ENCODE measurements at places on chromosomes 5 and 9.

DNA sequence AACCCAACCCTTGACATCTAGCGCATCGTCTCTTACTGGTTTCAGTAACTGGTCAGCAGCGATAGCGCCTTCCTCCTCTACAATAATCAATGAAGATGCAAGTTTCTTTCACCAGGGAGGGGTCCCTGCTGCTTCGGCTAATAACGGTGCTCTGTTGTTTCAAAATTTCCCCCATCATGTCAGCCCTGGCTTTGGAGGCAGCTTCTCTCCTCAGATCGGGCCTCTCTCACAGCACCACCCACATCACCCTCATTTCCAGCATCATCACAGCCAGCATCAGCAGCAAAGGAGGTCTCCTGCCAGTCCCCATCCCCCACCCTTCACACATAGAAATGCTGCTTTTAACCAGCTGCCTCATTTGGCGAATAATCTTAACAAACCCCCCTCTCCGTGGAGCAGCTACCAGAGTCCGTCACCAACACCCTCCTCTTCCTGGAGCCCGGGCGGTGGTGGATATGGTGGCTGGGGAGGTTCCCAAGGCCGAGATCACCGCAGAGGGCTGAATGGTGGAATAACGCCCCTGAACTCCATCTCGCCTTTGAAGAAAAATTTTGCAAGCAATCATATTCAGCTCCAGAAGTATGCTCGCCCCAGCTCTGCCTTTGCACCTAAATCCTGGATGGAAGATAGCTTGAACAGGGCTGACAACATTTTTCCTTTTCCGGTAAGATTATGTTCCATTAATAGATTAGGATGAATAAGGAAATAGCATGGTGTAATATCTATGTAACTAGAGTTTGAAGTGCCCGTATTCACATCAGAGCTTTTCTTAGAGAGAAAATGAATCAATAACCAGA lies 2.2 kb downstream of the CPEB4 start:
- DNase-seq: peak; percentile 39

DNA sequence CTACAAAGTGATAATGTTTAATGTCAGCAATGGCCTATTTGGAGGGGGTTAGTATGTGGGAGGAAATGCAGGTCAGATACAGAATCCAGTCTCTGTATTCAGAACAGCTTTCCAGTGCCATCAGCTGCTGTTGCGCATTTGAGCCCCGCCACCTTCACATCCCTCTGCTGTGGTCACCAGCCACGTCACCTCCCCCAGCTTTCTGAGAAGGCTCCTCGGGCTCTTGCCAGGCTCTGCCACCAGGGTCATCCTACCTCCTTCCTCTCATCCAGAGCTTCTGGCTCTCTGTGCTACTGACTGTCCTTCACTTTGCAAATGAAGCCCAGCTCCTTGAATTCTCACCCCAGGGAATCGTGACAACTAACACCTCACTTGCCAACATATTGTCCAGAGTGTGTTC lies 138.8 kb downstream of the PIK3R1 start:
- no peak for DNase-seq

- no peak for DNase-seq
Measured at GRCh38 chr5:157046041-157046440, 12.9 kb downstream of the HAVCR1 start.

GRCh38 chr5:138502121-138502520 lies 36.8 kb downstream of the EGR1 start:
- no peak for DNase-seq

GRCh38 chr5:133688391-133688790 lies 76.0 kb upstream of the FSTL4 start:
- DNase-seq: no peak

DNA sequence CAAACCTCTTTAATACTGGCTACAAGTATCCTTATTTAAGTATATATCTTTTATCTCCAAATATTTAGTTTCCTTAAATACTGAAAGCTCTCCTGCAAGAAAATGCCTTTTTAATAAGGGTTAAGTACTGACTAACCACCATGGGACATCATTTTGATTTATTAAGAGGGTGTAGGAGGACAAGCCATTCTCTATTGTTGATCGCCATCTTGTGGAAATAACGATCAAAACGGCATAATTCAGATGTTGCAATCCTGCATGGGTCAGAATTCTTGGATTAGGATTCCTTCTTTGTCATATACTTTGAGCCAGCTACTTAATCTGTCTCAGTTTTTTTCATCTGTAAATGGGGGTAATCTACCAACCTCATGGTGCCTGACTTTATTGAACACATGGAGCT lies 28.7 kb upstream of the C5orf46 start:
- peak; percentile 66 for DNase-seq

GRCh38 chr9:120187758-120188157 lies 392.2 kb downstream of the CDK5RAP2 start:
- DNase-seq: no peak

DNA sequence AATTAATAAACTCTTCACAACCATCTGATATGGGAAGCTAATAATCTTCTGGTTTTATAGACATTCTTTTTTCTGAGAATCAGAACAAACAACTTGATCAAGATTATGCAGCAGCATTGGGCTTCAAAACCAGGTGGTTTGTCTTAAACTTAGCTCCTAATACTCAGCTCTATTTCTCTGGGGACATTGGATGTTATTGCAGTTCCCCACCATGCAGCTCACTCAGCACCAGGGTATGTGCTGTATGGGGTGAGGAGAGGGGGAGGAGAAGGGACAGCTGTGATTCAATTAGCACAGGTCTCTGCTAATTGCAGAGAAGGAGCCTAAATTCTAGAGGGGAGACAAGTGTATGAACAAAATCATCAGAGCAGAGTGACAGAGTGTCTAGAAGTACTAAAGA lies 210.7 kb upstream of the TNC start:
- no peak for DNase-seq

GRCh38 chr5:154795235-154795596 lies 40.0 kb downstream of the LARP1 start:
- DNase-seq: peak; percentile 47

- DNase-seq: no peak
Measured at GRCh38 chr5:53792338-53792737, 231.9 kb downstream of the NDUFS4 start.

GRCh38 chr9:68983008-68983411 lies 30.9 kb downstream of the PRKACG start:
- no peak for DNase-seq

- DNase-seq: no peak
Measured at GRCh38 chr5:127920936-127921335, 162.6 kb upstream of the SLC12A2 start.

DNA sequence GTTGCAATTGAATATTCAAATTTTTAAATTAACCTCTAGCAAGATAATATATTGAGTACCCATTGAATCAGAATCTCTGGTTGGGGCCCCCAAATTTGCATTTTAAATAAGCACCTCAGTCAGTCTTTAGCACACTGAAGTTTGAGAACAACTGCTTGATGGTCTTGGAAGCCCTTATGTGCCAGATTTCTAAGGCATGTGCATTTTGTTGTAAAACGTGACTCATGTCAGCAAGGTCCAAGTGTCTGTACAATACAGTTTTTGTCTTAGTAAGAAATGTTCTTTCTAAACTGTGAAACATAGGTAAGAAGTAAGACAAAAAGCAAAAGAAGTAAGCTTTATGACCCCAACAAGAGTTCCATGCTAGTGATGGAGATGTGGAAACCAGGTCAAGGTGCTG lies 59.1 kb upstream of the PHF2 start:
- no peak for DNase-seq

GRCh38 chr9:90095682-90096081 lies 490.9 kb downstream of the GADD45G start:
- no peak for DNase-seq

- no peak for DNase-seq
Measured at GRCh38 chr5:172455087-172455381, 709 bp upstream of the SH3PXD2B start.

DNA sequence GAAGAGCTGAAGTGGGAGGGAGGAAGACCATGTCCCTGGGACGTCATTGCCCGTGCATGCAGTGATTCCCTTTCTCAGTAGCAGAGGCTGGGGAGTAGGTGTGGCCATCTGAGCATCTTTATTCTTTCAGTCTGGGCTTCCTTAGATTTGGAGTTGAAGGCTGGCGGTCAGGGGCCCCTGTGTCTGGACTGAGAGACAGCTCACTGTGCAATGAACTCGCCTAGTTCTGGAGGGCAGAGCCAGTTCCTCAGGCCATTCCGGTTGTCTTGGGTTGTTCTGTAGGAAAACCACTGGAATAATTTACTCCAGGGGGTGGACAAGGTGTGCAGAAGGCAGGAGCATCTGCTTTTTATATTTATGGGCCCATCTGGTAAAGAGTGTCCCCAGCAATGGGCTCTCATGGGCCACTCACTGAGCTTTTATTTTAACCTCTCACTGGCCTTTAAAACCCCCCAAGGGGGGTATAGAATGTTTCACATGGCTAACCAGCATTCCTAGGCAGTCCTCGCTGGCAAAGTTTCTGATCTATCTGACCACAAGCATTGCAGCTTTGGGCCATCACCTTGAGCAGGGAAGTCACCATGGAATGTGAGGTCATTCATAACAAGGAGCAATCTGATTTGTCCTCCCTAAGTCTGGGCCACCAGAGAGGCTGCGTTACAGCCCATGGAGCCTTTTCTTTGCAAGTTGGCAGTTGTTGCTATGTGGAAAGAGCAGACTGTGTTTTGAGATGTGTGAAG lies 9.2 kb downstream of the STC2 start:
- DNase-seq: no peak

- no peak for DNase-seq
Measured at GRCh38 chr9:114270120-114270975, 52.5 kb upstream of the ORM1 start.

- no peak for DNase-seq
Measured at GRCh38 chr5:179764056-179764455, 29.7 kb upstream of the LTC4S start.

- DNase-seq: no peak
Measured at GRCh38 chr5:56588131-56588487, 227.2 kb upstream of the MAP3K1 start.

- no peak for DNase-seq
Measured at GRCh38 chr9:21429191-21429590, 11.0 kb upstream of the IFNA1 start.

DNA sequence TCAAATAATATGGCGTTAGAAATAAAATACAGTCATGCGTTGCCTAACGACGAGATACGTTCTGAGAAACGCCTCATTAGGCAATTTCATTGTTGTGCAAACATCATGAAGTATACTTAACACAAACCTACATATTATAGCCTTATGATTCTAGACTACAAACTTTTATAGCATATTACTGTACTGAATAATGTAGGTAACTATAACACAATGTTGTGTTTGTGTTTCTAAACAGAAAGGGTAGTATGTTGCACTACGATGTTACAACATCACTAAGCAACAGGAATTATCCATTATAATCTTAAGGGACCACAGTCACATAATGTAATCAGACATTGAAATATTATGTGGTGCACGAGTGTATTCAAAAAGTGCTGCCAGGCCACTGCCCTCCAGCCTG lies 3.0 kb upstream of the SMC2 start:
- no peak for DNase-seq

DNA sequence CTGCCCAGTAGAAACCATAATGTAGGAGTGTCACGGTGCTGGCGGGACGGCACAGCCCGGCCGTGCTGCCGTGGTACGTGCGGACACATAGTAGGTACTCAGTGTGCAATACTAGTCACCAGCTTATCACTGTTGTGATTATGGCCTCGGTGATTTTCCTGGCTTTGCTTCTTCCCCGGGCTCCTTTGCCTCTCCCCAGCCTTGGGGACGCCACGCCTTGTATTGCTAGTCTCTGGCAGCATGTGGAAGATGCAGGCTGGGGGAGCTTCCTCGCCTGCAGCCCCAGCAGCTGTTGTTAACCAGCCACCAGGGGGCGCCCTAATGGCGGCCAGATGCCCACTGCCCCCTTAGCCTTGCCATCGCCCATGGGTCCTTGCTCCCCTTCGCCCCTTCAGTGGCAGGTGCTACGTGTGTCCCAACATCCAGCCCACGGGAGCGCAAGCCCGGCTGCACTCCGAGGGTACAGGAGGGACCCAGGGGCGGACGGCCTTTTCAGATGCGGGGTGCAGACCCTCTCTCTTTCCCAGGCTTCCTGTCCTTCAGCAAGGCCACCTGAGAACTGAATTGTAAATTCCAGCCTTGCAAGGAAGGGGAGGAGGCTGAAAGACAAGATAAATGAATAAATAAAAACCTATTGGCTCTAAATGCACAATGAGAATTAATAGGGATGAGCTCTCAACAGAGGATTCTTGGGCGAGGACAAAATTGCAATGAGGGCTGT lies 8.0 kb downstream of the NTNG2 start:
- peak; percentile 77 for DNase-seq

- no peak for DNase-seq
Measured at GRCh38 chr5:159322180-159322579, 8.1 kb downstream of the IL12B start.

DNA sequence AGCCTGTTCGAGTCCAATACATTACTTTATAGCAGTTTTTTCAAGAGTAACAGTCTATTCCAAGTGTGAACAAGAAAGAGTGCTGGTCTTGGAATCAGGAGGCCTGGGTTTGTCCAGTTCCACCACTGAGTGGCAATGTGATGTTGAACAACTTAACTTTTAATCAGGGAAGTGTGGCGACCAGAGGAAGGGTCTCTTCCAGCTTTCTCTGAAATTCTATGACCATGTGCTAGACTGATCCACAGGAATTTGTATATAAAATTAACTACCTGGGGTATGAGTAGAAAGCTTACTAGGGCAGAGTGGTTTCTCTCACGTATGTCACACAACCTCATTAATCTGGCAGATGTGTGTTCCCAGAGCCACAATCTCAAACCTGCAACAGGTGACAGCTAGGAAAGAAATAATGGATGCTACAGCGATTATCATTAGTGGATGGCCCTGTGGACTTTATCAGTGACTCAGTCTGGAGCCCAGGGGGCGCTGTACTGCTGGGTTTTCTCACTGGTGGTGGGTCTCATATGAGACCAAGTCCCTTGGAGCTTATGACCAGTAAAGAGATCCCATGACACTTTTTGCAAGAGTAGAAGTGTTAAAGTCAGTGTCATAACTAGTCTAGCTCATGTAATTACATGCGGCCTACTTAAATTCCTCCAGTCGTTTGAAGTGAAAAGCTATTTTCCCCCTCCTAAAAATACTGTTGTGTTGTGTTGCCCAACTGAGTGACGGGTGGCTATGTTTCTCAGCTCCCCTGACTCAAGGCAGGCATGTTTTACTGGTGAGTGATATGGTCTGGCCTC lies 116.5 kb downstream of the GDNF start:
- no peak for DNase-seq

- no peak for DNase-seq
Measured at GRCh38 chr5:107776922-107777740, 106.4 kb upstream of the EFNA5 start.
